ENCODE measurements at places on chromosomes 7 and 10. TPM values are rescaled to one million over a fixed set of nuclear protein-coding genes. Genes with fewer than 3 reads are reported as not detected.

DNA sequence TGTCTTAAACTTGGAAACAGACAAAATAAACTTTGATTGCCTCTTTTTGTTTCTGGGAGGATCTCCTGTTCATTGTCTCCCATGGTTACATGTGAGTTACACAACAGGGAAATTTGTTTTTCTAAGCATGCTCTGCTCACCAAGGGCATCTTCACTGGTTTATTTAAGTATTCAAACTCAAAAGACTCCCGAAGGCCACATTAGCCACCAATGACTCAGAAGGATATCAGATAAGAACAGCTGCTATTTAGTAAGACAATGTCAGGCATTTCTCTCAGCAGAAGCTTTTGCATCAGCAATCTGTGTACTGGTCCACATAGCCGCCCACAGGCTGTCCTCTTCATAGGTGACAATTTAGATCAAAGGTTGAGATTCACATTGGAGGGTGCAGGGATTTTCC lies 19.3 kb downstream of the OR6B1 start:
- H3K4me3 ChIP-seq, result no peak overlapping the region
- no peak for DNase-seq
- no peaks in the 10 kb centered on the region for H3K4me1 ChIP-seq
- no peaks in the 10 kb centered on the region for H3K36me3 ChIP-seq
- peaks cover 8% of the 10 kb centered on the region for H3K27me3 ChIP-seq

Gene NRAP
- not detected for total RNA-seq

- no peak overlapping the region for H3K27ac ChIP-seq
- H3K4me3 ChIP-seq, result no peak overlapping the region
- DNase-seq, result no peak
Observed at GRCh38 chr7:85566095-85566794, 379.4 kb upstream of the SEMA3D start.

Gene C10orf143
- 6.0 TPM for total RNA-seq

- peaks cover 27% of the 10 kb centered on the region for H3K27me3 ChIP-seq
- peak within 1 kb of the TSS; percentile 38 for H3K27ac ChIP-seq
- peak; percentile 36 for DNase-seq
- H3K36me3 ChIP-seq, result no peaks in the 10 kb centered on the region
- H3K4me3 ChIP-seq, result peak within 1 kb of the TSS; percentile 57
Observed at GRCh38 chr7:74453322-74454011, at the start of gene GTF2IRD1. TSS of gene GTF2IRD1 (plus strand) at chr7:74453906. CDS start at chr7:74508081, 54,175 bp downstream.

- no peak for DNase-seq
- H3K4me1 ChIP-seq, result no peaks in the 10 kb centered on the region
- no peak overlapping the region for H3K27ac ChIP-seq
- H3K27me3 ChIP-seq, result no peaks in the 10 kb centered on the region
Observed at GRCh38 chr7:133297093-133297492, 44.2 kb downstream of the EXOC4 start.

Gene PPIA
- total RNA-seq, result 1,692 TPM

DNA sequence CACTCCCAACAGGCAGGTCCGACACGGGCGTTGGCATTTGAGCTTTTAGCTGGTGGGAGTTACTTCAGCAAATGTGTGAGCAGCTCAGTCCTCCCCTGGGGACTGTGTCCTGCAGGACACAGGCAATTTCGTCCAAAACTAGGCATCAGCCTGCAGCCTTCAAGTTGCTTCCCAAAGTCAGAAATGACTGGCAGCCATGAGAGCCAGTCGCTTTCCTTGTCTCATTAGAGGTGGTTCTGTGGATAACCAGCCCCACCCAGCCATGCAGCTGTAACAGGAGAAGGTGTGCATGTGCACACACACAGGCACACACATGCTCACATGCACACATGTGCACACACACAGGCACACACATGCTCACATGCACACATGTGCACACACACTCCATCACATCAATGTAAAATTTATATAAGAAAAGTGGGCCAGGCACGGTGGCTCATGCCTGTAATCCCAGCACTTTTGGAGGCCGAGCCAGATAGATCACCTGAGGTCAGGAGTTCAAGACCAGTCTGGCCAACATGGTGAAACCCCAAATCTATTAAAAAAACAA lies 138.8 kb upstream of the TCERG1L start:
- H3K36me3 ChIP-seq, result no peaks in the 10 kb centered on the region
- no peak for DNase-seq
- no peak overlapping the region for H3K4me3 ChIP-seq
- H3K4me1 ChIP-seq, result no peaks in the 10 kb centered on the region

- H3K36me3 ChIP-seq, result peaks cover 3% of the 10 kb centered on the region
- no peak overlapping the region for H3K4me3 ChIP-seq
- peaks cover 16% of the 10 kb centered on the region for H3K27me3 ChIP-seq
Observed at GRCh38 chr10:70656489-70656888, 15.8 kb upstream of the ADAMTS14 start.

Gene TMEM176B
- 0.61 TPM for total RNA-seq

Gene INTS1
- total RNA-seq, result 110 TPM

- no peak for DNase-seq
- H3K27me3 ChIP-seq, result no peaks in the 10 kb centered on the region
- peaks cover 2% of the 10 kb centered on the region for H3K36me3 ChIP-seq
Observed at GRCh38 chr7:42012786-42013360, 224.1 kb downstream of the GLI3 start.

DNA sequence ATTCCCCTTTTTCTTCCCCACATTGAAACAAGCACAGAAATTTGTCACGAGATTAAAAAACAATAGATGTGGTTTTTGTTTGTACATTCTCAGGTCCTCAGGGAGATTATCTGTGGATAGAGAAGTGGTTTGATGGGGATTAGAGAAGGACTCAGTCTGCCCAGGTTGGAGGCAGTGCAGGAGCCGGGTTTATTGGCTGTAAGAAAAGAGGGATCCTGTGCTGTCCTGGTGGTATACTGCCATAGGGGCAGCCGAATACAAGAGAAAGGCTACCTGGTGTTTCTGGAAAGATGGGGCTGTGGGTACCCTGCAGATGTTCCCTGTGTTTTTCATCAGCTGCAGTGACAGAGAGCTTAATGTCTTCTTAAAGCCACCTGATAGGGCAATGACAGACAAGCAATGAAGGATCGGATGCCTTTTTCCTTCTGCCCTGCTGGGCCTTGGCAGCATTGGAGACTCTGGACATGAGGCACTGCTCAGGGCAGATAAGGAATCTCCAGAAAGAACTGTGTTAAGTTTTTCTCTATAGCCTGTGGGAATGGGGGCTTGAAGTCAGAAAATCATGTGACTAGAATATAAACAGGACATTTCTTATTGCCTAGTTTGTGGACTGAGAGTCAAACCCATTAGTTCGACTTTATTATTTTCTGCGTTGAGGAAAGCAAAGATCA lies 18.1 kb upstream of the GPR141 start:
- no peak overlapping the region for H3K27ac ChIP-seq
- H3K36me3 ChIP-seq, result no peaks in the 10 kb centered on the region
- DNase-seq, result no peak
- H3K27me3 ChIP-seq, result peaks cover 4% of the 10 kb centered on the region
- peaks cover 2% of the 10 kb centered on the region for H3K4me1 ChIP-seq

DNA sequence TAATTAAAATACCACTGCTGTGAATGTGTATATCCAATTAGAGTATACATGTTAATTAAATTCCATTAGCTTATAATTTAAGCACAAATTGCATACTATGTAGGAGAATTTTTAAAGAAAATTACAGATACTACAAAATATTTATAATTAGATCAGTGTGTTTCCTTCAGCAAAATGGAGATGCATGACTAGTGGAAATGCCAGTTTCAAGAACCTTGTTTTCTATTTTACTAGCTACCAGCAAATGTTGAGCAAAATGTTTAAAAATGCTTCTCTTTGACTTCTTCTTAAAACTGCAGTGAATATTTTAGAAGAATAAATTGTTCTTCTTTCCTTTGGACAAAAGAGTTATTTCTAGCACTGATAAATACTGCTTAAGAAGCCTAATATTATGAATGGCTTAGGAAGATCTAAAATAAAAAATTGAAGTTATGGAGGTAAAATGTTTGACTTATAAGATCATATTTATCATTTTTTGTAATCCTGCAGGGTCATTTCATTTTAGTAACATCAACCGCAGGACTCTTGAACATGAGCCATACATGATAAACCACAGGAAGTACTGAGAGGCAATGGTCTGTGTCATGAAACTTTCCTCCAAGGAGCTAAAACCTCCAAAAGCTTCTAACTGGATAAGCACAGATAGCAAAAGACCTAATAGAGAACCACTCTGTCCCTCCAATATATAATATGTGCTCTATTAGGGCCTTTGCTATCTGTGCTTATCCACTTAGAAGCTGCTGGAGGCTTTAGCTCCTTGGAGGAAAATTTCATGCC lies 1066.0 kb upstream of the CELF2 start:
- no peak for DNase-seq
- no peak overlapping the region for H3K27ac ChIP-seq
- H3K36me3 ChIP-seq, result no peaks in the 10 kb centered on the region
- no peaks in the 10 kb centered on the region for H3K27me3 ChIP-seq
- H3K4me1 ChIP-seq, result no peaks in the 10 kb centered on the region

Gene ATRNL1
- total RNA-seq, result not detected
